ENCODE measurements at places on chromosomes 6 and 20.

DNA sequence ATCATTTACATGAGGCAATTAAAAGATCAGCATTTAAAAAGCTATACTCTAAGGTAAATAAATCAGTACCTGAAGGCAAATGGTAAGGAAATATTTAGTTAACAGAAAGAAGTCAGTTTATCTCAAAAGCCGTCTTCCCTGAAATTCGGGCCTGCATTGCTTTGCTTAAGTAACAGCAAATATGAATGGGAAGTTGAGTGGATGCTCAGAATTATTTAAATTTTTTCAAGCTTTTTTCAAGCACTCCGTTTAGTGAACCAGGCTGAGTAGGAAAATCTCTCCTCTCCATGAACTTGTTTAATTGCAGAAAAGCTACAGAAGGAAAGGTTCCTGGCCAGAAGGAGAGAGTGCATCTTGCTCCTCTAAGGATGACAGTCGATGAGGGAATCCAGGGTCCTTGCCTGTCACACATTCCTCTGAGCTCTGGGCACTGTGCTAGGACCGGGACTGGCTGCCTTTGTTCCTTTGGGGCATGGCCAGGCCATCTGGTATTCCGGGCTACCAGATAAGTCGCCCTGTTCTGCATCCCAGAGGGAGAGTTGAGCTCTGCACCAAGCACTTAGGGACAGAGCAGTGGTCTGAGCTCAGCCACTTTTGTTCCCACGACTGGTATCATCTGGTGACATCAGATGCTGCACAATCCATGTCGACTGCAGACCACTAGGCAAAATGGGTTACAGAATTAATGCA is 77.6 kb downstream of the RIN2 start:
- DNase-seq: no peak

GRCh38 chr6:117344444-117345291 is 79.3 kb downstream of the VGLL2 start:
- no peak for DNase-seq

- no peak for DNase-seq
These were observed 443.9 kb downstream of the CDKAL1 start for GRCh38 chr6:20978151-20978614.

DNA sequence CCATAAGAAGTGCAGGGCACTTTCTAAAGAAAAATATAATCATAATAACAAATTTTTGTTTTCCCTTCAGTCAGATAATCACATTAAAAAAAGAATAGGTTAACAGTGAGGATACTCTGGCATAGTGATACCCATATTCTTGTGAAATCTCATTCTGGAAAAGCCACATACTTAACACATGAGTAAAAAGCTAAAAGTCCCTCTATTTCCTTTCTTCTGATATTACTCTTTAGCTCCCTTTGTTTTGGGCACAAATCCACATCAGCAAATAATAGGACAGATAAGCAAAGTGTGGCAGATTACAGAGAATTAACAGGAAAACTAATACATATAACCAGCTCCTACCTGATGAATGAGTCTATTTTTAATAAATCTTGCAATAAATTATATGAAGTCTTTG is 15.8 kb downstream of the SHPRH start:
- DNase-seq: no peak

DNA sequence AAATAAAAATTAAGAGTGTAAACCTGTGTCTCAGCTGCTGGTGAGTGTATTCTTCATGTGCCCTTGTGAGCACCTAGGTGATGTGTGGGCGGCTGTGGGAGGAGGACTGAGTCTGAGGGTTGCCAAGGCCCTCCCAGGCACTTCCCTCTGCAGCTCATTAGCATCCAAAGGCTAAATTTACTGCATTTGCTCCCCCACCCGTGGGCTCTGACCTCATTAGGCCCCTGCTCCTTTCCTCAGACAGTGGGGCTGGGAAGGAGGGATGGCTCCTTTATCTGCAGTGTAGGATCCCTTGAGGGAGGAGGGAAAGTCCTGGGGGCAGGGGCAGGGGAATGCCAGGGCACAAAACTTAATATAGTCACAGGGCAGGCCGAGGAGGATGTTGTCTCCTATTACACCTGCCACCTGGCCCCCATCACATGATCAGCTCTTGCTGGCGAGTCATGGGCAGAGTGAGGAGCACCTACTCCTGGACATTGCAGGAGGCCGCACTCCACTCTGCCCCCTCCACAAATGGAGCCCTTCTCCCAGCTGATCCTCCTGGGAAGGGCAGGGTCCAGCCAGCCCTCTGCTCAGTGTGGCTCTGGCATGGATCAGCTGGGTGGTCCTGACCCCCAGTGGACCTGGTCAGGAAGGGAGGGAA is 133.2 kb downstream of the MRPL14 start:
- DNase-seq: no peak

DNA sequence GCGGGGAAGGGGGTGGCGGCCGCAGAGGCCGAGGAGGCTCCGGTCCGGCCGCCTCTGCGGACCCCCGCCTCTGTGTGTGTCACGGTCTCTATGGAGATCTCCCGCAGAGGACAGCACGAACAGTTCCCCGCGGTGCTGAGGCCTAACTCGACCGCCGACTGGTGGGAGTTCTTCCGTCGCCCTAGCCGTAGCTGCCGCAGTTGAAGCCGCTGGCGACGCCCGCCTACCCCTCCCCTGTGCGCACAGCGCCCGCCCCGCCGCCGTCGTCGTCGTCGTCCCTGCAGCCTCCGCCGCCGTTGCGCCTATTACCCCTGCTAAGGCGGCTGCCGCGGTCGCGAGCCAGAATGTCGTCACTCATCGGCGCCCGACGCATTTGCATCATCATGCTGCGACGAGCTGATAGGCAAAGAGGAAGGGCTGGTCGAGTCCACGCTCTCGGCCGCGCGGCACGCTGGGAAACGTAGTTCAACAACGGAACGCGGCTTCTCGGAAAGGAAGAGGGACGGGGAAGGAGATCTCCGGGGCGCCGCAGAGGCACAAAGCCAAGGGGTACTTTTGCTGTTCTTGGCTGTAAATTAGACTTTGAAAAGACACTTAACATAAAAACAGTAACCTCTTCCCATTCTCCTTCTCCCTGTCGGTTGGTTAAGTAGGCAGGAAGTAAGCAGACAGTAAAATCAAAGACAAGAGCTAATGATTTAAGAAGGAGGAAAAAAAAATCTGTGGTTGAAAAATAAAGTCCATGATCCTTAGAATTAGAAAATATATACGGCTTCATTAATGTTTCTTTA is at the start of gene NUP153:
NUP153 (minus strand) TSS at position 346 of the 791 bp plus-strand sequence. CDS start 538 bp downstream, outside the sequence.
- peak; percentile 99 for DNase-seq
